Stimulated activated CD4-positive, alpha-beta T cell treated with anti-CD3 and anti-CD28 coated beads, TNF-alpha, amount 100 ng/mL, for 1 hour (primary cell): ENCODE measurements at places on chromosomes 6 and 20.

DNA sequence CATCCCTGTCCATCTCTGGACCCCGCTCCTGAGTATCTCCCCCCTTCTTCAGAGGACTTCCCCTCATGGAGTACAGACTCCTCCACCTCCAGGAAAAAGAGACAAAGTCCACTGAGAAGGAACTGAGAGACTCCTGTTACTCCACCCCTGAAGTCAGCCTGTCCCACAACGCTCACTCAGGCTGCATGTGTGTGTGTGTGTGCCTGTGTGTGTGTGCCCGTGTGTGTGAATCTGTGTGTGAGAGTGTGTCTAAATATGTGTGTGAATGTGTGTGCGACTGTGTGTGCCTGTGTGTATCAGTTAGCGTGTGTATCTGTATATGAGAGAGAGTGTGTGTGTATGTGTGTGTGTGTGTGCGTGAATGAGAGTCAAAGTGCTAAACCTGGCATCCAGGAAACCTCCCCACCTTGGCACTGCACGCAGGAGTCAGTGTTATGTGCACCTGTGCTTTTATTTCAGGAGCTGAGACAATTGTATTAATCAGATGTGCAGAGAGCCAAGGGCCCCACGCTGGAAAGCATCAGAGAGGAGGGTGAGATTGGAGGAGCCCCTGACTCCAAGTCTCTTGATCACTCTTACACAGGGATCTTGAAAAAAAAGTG, 39.0 kb downstream of the HLA-A start:
- DNase-seq, result no peak

DNA sequence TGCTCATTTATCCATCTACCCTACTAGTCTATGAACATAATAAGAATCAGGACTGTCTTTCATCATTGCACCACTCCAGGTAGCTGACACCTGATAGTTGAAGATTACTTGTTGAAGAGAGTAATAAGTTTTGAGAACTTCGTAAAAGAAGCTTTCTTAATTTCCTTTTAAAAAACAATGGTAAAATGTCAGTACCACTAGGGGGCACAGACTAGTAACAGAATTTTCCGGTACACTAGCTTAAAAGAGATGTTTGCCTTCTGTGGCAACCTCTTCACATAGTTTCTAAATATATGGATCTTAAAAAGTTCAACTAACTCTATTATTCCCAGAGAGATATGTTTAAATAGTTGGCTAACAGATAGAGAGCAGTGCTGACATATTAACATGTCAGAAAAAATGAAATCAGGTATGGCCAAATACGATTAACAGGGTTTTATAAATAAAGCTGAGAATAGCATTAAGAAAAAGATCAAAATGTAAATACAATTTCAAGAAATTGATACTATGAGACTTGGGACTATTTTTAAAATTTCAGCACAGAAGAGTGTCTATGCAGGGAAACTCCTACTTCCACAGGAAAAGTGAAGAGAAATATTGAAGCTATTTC, 5.4 kb upstream of the KCNQ5 start:
- DNase-seq, result no peak

DNA sequence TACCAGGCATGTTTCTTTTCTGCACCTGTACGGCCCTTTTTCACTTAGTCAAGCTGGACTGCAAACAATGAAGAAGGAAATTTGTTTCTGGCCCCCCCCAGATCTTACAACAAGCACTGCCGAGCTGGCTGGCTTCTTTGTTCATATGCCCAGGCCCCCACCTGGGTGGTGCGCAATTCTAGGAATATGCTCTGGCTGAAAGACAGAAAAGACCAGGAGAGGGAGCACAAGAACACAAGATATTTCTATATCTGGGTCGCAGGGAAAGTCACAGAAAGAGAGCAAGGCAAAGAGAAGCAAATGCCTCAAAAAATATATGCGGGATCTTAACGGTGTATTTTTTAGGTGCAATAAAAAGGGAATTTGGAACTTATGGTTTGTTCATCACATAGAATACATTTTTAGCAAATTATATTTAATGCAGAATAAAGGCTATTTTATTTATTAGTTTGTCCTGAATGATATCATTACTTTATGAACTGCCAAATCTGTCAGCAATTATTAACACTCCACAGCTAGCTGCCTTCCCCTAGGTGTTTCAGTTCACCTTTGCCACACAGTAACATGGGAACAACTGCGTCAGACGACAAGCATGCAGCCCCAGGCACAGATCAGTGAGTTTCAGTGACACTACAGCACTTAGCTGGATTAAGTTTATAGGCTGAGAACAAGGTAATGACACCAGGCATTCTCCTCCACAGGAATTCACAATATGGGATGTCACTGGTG, 76.5 kb downstream of the GJA10 start:
- DNase-seq, result no peak

DNA sequence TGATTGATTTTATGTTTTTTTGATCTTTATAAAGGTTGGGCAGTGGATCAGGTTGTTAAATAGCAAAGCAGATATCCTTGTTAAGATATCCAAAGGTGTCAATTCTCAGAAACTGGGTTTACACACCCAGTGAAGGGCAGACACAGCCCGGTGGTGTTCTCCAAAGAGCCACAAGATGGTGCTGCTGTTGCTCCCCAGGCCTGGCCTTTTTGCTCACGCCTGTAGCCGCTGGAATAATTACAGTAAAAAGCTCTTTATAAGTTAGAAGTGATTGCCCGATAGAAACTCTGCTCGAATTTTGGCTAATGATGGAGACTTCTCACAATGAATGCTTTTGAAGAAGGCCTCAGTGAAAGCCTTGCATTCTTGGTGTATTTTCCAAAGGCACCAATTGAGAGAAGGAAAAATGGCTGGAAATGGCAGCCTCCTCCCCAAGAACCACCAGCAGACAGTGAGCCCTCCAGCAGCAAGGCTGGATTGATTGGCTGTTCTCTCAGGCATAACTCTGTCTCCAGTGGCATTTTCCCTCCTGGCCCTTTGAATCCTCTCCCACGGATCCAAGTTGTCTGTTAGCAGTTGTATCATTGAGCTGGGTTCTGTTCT, 120.5 kb upstream of the CHD6 start:
- DNase-seq, result no peak

DNA sequence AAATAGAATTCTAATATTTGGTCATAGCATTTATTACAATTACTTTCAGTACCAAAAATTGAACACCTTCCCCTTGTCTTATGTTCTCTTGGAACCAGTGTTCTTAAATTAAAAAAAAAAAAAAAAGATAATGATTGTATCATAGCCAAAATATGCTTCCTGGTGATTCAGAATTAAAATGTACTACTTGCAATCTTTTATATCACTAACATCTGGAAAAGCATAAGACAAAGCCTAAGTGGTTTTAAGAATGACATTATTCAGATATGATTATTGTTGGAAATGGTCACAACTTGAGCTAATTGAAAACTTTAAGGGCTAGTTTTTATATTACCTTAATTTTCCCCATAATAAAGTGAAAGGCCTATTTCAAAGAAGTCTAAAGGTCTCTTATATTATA, 493.3 kb upstream of the MARCKS start:
- no peak for DNase-seq

- DNase-seq, result no peak
Measured at GRCh38 chr20:58868795-58869194, 16.3 kb downstream of the GNAS start.

- DNase-seq, result no peak
Measured at GRCh38 chr6:148720406-148720805, 26.4 kb upstream of the UST start.

DNA sequence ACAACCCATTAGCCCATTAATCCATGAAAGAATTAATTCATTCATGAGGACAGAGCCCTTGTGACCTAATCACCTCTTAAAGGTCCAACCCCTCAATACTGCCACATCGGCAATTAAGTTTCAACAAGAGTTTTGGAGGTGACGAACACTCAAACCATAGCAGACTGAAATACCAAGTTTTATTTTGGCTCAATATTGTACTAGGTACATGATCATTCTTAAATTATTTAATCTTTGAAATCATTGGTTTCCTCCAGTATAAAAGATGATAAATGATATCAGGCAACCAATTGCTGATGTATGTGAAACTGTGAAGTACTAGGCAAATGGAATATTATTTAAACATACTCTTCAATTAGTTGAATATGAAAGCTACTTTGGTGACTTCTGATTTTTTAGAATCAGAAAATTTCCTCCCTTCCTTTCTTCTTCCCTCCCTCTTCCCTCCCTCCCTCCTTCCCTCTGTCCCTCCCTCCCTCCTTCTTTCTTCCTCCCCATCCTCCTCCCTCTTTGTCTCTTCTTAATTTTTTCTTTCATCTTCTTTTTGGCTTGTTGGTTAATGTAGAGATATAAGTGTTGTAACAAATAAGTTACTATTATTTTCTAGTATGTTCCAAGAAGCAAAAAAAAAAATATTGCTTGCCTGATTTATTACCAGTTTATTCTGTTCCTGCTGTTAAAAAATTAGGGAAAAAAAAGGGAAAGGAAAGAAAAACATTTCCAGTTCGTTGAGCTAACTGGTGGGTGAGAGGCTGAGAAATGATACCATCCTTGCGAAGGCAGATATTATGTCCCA, 233.9 kb upstream of the ZNF217 start:
- DNase-seq, result no peak

DNA sequence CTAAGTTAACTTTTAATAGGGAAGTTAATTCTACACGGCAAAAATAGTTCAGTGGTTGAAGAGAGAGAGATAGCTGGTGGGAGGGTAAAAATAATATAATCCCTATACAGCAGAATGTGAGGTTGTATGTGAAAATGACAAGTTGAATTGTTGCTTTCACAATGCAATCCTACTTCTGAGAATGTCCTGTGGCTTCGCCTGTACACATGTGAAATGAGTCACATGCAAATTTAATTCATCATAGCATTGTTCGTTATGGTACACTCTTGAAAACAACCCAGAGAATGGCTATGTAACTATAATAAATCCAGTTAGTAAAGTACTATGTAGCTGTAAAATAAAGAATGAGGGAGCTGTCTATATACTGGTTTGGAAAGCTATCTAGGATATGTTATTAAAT, 46.0 kb upstream of the HINT3 start:
- DNase-seq, result no peak

DNA sequence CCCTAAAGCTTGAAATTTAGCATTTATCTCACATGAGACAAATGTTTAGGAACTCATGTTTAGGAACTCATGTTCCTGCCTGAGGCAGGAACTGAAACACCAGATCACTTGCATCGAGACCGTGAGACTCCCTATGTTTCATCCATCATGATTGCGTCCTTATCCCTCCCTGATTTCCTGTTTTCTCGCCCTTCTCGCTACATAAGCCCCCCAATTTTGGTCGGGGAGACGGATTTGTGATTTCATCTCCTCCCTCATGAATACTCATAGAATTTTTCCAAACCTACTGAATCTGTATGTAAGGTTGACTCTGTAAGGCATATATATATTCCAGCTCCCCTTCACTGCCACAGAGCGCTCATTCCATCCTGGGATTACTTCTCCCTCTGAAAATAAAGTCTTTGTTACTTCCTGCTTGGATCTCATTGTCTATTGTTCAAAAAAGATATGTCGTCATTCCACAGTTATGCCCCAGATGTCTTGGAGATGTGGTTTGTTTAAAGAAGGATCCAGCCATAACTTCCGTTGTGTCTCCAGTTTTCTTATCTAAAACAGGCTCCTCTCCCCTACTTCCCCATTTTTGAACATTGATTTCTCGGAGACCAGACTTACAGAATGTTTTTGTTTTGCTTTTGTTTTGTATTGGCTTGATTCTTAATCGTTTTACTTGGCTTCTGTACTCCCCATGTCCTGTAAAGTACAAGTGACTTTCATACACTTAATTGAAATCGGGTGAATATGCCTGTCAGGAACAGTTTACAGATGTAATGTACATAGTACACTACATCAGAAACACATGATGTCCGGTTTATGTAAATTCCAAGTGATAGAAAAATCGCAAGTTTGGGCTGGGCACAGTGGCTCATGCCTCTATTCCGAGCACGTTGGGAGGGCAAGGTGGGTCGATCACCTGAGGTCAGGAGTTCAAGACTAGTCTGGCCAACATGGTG, 118.7 kb downstream of the HFE start:
- DNase-seq, result no peak

- DNase-seq, result no peak
Measured at GRCh38 chr20:38353316-38353715, 7.0 kb downstream of the LBP start.

- no peak for DNase-seq
Measured at GRCh38 chr6:42973926-42974325, 5.1 kb downstream of the PEX6 start.

DNA sequence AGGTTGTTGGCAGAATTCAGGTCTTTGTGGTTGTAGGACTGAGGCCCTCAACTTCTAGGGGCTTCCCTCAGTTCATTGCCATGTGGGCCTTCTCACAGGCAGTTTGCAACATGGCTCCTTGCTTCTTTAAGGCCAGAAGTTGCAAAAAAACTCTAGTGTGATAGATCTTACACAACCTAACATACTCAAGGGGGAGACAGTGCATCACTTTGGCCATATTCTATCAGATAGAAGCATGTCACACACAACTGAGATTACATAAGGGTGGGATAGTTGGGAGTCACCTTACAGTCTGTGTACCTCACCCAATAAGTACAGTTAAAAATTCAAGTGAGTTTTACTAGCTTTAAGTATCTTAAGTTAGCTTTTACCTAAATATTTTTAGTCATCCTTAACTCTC, 1.6 kb downstream of the SIRPD start:
- no peak for DNase-seq

GRCh38 chr6:10441004-10441654, 26.3 kb upstream of the TFAP2A start:
- DNase-seq, result no peak

DNA sequence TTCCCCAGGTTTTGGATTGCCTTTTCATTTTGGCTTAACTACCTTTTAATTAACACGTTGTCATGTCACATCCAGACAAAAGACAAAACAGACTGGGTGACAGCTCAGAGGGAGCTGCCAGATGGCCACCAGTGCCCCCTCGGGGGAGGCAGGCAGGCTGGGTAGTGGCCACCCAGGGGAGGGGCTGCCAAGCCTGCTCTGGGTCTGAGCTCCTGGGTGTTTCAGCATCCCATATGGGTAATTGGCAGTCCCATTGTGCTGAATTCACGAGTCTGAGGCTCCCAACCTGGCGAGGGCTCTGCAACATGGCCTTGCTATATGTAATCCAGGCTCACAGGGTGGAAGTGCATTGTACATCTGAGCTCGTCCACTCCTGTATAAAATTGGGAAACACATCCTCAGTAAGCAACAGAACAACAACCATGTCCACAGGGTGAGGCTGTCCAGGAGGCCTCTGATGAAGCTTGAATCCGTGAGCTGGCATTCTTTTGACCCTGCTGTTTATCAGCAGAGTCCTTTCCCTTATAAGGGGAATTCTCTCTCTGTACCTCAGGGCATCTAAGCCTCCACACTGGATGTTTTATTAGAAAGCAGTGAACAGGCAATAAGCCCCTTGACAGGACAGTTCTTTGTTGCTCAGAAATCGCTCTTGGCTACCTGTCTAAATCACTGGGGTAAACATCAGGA, 111.7 kb upstream of the SLC22A23 start:
- no peak for DNase-seq

DNA sequence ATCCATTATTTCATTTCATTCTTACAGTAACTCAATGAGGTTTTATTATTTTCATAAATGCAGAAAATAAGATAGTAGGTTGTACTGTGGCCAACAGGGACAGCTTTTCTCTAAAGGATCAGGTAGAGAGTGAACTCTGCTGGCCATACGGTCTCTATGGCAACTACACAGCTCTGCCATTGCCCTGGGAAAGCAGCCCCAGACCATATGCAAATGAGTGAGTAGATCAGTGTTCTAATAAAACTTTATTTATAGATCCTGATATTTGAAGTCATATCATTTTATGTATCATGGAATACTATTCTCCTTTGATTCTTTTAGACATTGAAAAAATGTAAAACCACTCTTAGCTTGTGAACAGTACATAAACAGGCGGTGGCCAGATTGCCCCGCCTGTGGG, 192.5 kb upstream of the RREB1 start:
- no peak for DNase-seq
